ENCODE measurements at places on chromosomes 16 and 17. TPM values are rescaled to one million over a fixed set of nuclear protein-coding genes. Genes with fewer than 3 reads are reported as not detected.

The NKD1 gene
- 1.2 TPM for total RNA-seq

The YBX2 gene
- total RNA-seq, result 12.2 TPM

The RUNDC3A gene
- total RNA-seq, result 5.7 TPM

The CA7 gene
- total RNA-seq, result 0.48 TPM

The CIBAR2 gene
- not detected for total RNA-seq

The OR1A2 gene
- not detected for total RNA-seq

The AKAP1 gene
- 67.8 TPM for total RNA-seq

The LRRC37A gene
- total RNA-seq, result 3.3 TPM

The KRT32 gene
- not detected for total RNA-seq

The KRTAP17-1 gene
- not detected for total RNA-seq

The KRTAP2-2 gene
- not detected for total RNA-seq

The HIGD1B gene
- total RNA-seq, result not detected

The AATF gene
- 65.4 TPM for total RNA-seq

The KRT39 gene
- not detected for total RNA-seq

The NDRG4 gene
- 27.6 TPM for total RNA-seq

The SDR42E2 gene
- 0.04 TPM for total RNA-seq

The VASN gene
- 4.6 TPM for total RNA-seq

The NPIPA3 gene
- 0.70 TPM for total RNA-seq

The GPR179 gene
- 0.07 TPM for total RNA-seq

The ZFP3 gene
- 0.96 TPM for total RNA-seq

The ITGAX gene
- total RNA-seq, result 0.80 TPM

The DPEP3 gene
- total RNA-seq, result 0.03 TPM

The B9D1 gene
- total RNA-seq, result 63.5 TPM

The NEUROD2 gene
- not detected for total RNA-seq

The KRTAP4-3 gene
- not detected for total RNA-seq

The SP6 gene
- total RNA-seq, result 0.10 TPM

The CDRT15 gene
- not detected for total RNA-seq

The HOXB9 gene
- total RNA-seq, result 0.04 TPM

The TIGD7 gene
- 2.1 TPM for total RNA-seq

The ST6GALNAC2 gene
- 1.7 TPM for total RNA-seq

The SPATA32 gene
- total RNA-seq, result 0.24 TPM

The CCL14 gene
- not detected for total RNA-seq

The KRT17 gene
- total RNA-seq, result not detected

The DUSP3 gene
- total RNA-seq, result 30.4 TPM

The UTS2R gene
- not detected for total RNA-seq

The ZSCAN10 gene
- 217 TPM for total RNA-seq

The C16orf74 gene
- 4.1 TPM for total RNA-seq

The TPSG1 gene
- not detected for total RNA-seq

The HSPB9 gene
- total RNA-seq, result 0.22 TPM

The PLCD3 gene
- total RNA-seq, result 28.6 TPM

The KRT20 gene
- not detected for total RNA-seq

The SOST gene
- total RNA-seq, result not detected

The CDH16 gene
- not detected for total RNA-seq

The NARF gene
- total RNA-seq, result 49.9 TPM
